Chondrocyte (in vitro differentiated cells): ENCODE measurements at places on chromosomes 12 and 14.

GRCh38 chr14:72521968-72522741 lies 371.7 kb downstream of the DPF3 start:
- DNase-seq = no peak

DNA sequence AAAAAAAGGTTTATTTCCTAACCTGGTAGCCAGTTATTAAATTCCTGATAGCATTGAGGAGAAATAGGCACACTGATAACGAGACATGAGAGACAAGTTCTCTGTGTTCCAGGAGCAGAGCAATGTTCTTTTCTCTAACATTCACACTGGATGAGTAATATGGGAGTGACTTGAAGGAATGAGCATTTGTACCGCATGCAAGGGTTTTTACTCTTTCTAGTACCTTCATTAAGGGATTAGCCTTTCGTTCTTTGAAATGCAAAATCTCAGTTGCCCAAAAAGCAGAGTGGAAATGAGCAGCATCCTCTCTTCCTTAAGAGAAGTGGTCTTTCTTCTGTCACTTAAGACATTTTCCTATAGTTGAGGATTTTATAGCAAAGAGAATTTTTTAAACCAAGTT lies 54.7 kb downstream of the FGD4 start:
- no peak for DNase-seq

DNA sequence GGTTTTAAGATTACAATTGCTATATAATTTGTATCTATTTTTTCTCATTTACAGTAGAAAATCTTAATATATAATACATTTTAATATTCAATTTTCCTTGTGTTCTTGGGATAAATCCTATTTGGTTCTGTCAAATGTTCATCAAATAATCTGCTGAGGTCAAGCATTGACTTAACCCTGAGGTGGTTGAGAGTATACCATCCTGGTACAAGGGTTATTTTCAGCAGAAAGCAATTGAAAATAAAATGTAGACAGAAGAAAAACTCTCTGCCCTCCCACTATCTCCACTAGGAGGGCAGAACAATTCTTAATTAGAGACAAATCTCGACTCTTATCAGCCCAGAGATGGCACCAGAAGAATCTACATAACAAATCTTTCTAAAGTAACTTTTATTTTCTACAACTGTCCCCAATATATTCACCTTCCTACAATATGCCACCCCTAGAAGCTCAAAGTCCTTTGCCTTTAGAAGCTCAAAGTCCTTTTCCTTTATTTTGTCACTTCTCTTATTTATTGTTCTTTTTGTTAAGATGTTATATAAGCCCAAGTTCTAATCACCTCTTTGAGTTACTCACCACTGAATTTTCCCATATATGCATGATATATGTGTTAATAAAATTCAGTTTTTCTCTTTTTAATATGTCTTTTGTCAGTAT lies 57.9 kb upstream of the ERGIC2 start:
- DNase-seq = no peak

- no peak for DNase-seq
Measured at GRCh38 chr12:111428081-111428727, 22.5 kb downstream of the SH2B3 start.

DNA sequence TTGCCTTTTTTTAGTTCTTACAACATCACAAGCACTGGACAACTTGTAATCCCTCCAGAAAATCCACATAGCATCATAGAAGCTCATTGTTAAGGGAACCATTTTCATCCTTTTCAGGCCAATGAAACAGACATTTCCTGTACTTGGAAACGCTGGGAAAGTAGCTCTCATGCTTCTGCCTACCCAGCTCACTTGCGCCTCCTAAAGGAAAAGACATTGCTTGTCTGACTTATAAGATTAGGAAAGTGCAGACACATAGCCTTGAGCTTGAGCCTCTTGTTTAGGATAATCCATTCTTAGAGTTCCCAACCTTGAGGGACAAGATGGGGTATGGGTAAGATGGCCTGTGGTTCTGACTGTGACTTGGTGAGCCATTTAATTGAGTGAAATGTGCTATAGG lies 589.5 kb downstream of the NOVA1 start:
- no peak for DNase-seq

GRCh38 chr12:8948701-8949341 lies 624 bp downstream of the M6PR start:
- no peak for DNase-seq

- DNase-seq = no peak
Measured at GRCh38 chr12:30440826-30441602, 254.7 kb downstream of the IPO8 start.

DNA sequence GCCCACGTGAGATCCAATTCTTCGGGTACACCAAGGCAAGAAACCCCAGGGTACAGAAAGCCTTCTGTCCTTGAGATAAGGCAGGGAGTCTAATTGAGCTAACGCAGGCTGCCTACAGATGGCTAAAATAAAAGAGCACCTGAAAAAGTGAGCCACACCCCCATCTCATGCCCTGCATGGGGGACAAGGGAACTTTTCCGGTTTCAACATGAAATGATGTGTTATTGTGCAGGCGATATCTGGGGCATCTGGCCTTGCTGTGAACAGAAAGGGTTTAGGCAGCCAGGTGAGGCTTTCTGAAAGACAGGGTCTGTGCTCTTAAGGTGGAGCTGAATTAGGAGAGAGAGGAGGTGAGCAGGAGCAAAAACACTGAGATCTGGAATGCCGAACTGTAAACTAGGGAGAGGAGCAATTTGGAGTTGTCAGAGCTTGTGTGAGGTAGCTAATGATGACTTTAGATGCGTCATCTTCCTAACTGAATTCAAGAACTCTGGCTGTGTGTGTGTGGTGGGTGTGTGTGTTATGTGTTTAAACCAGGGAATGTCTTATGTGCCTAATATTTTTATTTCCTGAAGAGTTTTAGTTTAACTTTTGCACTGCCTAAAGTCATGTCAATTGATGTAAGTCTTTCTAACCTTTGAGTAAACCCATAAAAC lies 20.1 kb upstream of the LDHB start:
- no peak for DNase-seq

DNA sequence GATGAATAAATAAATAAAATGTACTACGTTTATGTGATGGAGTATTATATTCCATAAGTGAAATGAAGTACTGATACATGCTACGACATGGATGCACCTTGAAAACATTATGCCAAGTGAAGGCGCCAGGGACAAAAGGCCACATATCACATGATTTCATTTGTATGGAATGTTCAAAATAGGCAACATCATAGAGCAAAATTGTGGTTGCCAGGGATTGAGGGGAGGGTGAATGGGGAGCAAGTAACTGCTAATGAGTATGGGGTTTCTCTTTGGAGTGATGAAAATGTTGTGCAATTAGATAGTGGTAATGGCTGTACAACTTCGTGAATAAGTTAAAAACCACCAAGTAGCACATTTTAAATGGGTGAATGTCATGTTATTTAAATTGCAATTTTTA lies 132.8 kb downstream of the SLC38A4 start:
- no peak for DNase-seq

DNA sequence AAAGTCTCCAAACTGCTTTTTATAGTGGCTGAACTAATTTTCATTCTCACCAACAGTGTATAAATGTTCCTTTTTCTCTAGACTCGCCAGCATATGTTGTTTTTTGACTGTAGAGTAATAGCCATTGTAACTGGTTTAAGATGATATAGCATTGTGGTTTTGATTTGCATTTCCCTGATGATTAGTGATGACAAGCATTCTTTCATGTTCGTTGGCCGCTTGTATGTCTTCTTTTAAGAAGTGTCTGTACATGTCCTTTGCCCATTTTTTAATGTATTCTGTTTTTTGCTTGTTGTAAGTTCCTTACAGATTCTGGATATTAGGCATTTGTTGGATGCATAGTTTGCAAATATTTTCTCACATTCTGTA lies 404.9 kb downstream of the FLRT2 start:
- DNase-seq = no peak

- no peak for DNase-seq
Measured at GRCh38 chr12:67355428-67356379, 86.5 kb downstream of the CAND1 start.

GRCh38 chr14:74427651-74428050 lies 1.6 kb upstream of the SYNDIG1L start:
- DNase-seq = no peak

- DNase-seq = no peak
Measured at GRCh38 chr14:85620947-85621346, 91.0 kb downstream of the FLRT2 start.

DNA sequence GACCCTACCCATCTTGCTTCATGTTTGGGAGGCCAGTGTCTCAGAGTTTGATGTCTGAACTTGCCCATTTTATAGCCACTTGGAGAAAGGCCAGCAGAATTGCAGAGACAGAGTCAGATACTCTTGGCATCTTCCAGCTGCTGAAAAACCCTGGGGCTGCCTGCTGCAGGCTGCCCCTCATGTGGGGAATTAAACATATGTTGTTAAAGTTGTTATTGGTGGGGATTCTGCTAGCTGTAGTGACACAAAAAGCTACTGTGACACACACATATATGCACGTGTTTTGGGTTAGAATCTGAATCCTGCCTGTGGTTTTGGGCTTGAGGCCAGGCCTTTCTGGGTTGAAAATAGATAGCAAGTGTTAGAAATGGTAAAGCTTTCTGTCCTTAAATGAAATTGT lies 1288.4 kb downstream of the AACS start:
- DNase-seq = no peak

DNA sequence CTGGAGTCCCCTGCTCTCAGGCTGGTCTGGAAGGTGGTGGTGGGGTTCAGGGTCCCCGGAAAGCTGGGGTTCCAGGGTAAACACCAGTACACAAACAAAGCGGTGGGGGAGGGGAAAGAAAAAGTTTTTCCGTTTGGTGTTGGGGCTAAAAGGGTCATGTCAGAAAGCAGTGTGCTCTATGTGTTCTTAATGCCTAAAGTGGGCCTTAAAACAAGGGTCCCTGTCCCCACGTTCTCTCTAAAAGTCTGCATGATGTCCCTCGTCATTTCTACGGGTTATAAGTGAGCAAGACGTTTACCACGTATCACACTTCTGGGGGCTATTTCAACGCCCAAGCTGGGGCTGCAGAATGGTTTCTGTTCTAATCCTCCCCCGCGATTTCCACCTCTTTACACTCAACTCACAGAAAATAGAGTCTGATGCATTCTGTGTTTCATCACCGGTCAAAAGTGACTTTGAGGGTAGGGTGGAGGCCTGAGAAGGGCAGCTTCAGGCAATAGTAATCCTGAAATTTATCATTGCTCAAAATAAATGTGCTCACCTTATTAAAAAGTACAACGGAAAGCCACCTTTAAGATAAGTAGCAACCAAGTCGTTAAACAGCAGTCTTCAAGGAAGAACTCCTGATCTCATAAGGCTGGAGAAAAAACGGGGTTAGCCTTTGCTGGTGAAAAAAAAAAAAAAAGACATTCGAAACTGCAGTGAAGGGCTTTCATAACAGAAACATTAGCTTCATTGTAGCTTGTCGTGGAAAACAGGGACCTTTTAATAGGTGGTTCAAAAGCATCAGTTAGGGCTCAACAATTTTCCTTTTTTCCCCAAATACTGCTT lies 63.9 kb upstream of the PTGR2 start:
- no peak for DNase-seq

GRCh38 chr12:43112101-43112920 lies 439.7 kb downstream of the ADAMTS20 start:
- no peak for DNase-seq

- DNase-seq = no peak
Measured at GRCh38 chr14:93234798-93235197, 27.7 kb downstream of the UBR7 start.

DNA sequence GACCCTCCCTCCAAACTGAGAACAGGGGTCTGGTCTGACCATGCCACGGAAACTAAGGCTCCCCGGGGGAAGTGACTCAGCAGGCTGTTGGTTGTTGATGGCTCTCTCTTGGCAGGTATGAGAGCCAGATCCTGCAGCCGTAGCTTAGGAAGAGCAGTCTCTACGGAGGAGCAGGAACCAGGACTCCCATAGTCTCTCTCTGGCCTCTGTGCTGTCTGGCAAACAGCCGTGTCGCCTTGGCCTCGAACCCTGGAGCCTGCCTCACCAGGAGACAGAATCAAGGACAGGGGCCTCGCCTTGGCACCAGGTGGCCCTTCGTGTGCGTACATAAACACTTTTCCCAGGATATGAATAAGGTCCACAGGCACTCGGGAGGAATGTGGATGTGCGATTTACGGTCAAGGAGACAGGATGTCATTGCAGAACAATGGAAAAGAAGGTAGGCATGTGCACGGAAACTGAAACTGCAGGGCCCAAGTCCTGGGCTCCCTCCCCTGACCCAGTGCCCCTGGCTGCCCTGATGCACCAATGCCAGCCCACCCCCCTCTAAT lies 7.9 kb downstream of the VWF start:
- no peak for DNase-seq

DNA sequence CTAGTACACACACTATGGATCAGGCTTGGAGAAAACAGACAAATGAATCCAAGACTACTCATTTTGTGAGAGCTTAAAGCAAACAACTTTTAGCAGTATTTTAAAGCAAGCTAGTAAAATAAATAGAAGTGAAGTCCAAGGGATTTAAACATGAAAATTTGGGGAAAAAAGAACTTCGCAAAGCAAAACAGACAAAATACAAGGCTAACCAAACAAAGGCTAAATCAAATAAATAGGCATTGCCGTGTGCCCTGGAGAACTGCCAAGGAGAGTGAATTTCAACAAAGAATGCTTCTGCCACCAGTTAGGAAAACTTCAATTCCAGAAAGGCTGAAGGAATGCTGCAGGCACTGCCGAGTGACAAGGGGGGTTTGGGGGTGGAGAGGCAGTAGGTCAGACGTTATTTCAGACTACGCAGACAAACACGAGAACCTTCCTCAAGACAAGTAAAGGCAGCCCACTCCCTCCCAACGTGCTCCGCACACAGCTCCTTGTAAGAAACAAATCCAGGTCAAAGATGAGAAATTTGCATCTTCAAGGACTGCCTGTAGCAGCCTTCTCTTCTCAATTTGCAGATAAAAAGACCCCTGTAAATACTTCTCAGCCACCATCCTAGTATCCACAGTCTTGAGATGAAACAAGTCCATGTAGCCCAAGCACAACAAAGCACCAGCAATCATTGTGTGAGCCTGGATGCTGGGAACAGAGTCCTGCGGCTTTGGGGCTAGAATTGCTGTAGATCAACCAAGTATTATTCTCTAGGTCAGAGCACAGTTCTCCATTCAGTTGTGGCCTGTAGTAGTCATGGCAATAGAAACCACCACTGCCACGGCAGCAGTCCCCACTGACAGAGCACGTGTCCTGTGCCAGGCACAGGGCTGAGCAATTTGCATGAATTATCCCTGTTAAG lies 43.3 kb downstream of the EFCAB11 start:
- no peak for DNase-seq

GRCh38 chr14:61662437-61663311 lies 32.6 kb upstream of the HIF1A start:
- no peak for DNase-seq
